Astrocyte (in vitro differentiated cells and primary cell): ENCODE measurements at places on chromosomes 16 and 17. TPM values are rescaled to one million over a fixed set of nuclear protein-coding genes. Genes with fewer than 3 reads are reported as not detected.

Gene SMIM36
- not detected in 2 replicates for total RNA-seq

Gene CA7
- not detected in 2 replicates for total RNA-seq

Gene PRAC2
- not detected in 2 replicates for total RNA-seq

DNA sequence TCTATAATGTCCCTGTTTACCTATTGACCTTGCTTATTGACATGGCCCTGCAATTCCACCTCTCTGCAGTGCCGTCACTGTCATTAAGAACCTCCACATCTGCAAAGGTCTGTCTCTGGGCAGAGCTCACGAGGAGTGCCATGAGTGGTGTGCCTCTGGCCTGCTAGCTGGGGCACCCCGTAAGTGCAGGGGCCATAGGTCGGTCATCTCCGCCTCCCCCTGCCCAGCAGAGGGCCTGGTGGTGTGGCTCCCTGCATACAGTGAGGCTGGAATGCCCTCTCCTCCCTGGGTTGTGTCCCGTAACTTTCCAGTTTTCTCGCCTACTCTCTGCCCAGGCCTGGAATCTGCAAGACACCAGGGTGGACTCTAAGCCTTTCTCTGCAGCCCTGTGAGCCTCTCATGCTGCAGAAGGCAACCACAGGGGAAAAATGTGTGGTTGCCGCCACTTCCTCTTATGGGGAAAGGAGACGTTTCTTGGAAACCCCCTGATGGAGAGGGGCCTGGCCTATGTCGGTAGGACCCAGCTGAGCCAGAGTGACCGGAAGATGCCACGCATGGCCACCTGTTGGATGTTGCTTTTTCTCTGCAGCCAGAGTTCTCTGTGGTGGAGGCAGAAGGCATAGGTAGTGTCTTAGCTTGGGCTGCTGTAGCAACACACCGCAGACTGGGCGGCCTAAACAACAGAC, 2.7 kb upstream of the SNX20 start:
- H3K36me3 ChIP-seq, result no peaks in the 10 kb centered on the region
- no peak for DNase-seq
- H3K27ac ChIP-seq, result no peak overlapping the region
- H3K4me1 ChIP-seq, result no peaks in the 10 kb centered on the region

GRCh38 chr16:72612256-72612655, 435.7 kb downstream of the ZFHX3 start:
- H3K4me1 ChIP-seq, result no peaks in the 10 kb centered on the region
- H3K36me3 ChIP-seq, result no peaks in the 10 kb centered on the region
- DNase-seq, result no peak
- H3K27me3 ChIP-seq, result no peaks in the 10 kb centered on the region
- H3K27ac ChIP-seq, result no peak overlapping the region

DNA sequence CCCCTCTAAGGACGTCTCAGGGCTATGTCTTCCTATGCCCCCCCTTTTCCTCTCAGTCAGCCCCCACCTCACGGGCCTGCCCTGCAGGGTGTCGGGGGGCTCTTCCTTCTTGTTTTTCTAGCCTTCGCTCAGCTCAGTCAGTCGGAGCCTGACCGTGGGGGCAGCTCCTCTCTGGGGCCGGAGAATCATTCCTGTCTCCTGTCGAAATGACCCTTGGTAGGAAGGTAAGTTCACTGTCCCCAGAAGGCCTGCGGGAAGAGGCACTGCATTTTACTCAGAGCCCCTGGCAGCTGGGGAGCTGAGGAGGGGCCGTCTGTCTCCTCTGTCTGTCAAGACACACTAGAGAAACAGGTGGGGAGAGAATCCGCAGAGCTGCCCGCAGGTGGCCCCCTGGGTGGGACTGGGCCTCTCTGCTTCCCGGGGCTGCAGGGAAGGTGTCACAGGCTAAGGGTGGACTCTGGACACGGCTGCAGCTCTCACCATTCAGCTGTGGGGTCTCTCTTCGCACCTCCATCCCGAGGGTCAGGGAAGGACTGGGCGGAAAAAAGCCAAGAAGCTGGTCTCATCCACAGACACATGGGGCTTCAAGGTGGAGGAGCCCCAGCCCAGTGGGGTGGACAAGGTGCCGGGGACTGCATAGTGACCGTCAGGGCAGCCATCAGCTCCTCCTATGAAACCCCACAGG, 112.8 kb upstream of the TNRC6C start:
- H3K4me1 ChIP-seq, result peaks cover 25% of the 10 kb centered on the region
- H3K27me3 ChIP-seq, result no peaks in the 10 kb centered on the region
- no peak overlapping the region for H3K27ac ChIP-seq
- no peak for DNase-seq
- no peaks in the 10 kb centered on the region for H3K36me3 ChIP-seq
- H3K4me3 ChIP-seq, result no peak overlapping the region

DNA sequence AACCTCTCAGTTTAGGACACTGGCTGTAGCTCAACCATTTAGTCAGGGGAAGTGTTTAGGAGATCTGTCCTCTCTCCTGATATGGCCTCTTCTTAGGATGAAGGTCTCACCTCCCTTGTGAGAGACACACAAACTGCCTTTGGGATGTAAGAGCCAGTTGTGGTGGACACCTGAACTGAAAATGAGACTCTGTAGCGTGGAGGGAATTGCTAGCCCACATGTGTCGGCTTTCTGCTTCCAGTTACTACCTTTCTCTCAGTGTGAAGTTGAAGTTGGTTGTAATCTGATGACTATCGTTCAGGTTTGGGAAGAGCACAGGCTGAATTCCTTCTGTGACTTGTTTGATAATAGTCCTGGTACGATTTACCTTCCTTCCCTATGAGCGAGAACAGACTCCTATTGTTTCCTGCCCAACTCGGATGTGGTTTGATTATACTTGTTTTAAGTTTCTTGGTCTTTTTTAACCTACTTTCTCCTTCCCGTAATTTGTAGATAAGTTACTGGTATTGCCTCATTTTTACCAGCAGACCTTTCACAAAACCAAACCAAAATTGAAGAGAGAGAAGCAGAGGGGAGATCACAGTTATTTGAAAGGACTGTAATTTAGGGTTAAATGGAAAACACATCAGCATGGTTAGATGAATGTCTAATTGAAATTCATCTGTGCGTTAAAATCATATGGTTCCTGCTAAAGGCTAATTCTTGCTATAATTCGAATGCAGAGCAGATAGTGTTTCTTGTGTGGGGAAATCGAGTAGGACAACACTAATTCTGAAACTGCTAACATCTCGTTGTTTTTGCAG, 43.2 kb downstream of the CLEC16A start:
- no peaks in the 10 kb centered on the region for H3K27me3 ChIP-seq
- DNase-seq, result peak; percentile 55
- H3K4me1 ChIP-seq, result peaks cover 22% of the 10 kb centered on the region
- H3K4me3 ChIP-seq, result no peak overlapping the region
- H3K27ac ChIP-seq, result no peak overlapping the region
- H3K36me3 ChIP-seq, result peaks cover 4% of the 10 kb centered on the region

GRCh38 chr17:39757931-39758873, 20.5 kb downstream of the GRB7 start:
- peak; percentile 86 for DNase-seq
- H3K4me3 ChIP-seq, result no peak overlapping the region
- no peaks in the 10 kb centered on the region for H3K27me3 ChIP-seq
- H3K36me3 ChIP-seq, result no peaks in the 10 kb centered on the region
- peaks cover 24% of the 10 kb centered on the region for H3K4me1 ChIP-seq

- H3K4me3 ChIP-seq, result peak overlapping the region; percentile 52
- no peaks in the 10 kb centered on the region for H3K36me3 ChIP-seq
- no peak for DNase-seq
- H3K4me1 ChIP-seq, result peaks cover 28% of the 10 kb centered on the region
Measured at GRCh38 chr17:82098939-82099763, 1.1 kb upstream of the FASN start.

DNA sequence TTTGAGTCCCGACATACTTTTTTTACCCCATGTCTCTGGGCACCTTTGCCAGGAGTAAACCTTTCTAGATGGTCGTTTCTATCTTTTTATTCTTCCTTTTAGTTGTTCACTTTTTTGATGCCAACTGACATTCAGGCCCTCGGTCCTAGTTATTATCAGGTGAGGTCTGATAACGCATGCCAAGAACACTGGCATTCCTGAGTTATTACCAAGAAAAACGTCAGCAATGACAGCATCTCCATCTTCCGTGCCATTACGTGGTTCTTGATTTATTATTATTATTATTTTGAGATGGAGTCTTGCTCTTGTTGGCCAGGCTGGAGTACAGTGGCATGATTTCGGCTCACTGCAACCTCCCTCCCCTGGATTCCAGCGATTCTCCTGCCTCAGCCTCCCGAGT, 21.4 kb downstream of the HASPIN start:
- no peaks in the 10 kb centered on the region for H3K36me3 ChIP-seq
- H3K27ac ChIP-seq, result no peak overlapping the region
- no peak for DNase-seq
- H3K4me1 ChIP-seq, result no peaks in the 10 kb centered on the region

DNA sequence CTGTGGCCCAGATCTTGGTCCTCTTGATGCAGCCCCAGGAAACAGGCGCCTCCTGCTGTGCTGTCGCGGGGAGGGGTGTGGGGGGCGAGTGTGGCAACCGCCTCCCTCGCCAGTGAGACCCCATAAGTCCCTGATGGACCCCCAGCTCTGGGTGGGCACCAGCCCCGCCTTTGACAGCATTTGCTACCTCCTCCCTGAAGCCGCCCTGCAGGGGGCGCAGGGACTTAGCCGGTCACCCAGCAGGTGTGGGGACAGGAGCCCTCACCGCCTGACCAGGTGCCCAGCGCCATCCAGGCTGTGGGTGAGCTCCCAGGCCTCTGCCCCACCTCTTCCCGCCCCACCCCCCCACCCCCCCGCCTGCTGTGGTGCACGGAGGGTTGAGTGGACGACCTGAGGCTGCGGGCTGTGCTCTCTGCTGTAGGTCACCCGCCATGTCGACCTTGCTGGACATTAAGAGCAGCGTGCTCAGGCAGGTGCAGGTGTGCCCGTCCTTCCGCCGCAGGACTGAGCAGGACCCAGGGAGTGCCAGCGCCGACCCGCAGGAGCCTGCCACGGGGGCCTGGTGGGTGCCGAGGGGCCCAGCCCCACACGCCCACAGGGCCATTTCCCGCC, 4.8 kb downstream of the BAIAP3 start:
- H3K27ac ChIP-seq, result no peak overlapping the region
- H3K27me3 ChIP-seq, result peaks cover 30% of the 10 kb centered on the region
- no peak for DNase-seq
- no peaks in the 10 kb centered on the region for H3K4me1 ChIP-seq
- no peaks in the 10 kb centered on the region for H3K36me3 ChIP-seq
- no peak overlapping the region for H3K4me3 ChIP-seq

DNA sequence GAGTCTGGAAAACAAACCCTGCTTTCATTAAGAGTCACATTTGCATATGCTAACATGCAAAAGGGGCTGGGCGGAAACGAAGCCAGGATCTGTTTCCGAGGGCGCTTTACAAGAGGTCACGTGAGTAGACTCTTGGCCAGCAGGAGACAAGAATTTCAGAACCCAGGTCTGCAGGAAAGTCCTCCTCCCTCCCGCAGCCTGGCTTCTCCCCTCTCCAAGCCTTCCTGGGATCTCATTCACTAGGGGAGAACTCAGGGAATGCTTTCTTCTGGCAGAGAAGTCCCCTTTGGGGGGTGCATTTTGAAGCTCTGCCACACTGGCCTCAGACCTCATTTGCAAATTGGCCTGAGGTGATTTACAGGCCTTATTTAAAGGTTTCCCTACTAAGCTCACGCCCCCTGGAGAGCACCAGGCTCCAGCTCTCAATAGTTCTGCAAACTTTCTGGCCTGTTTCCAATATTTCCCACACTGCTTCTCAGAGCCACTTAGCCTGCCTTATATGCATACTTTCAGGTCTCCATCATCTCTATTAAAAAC, 57.2 kb upstream of the CACNG5 start:
- DNase-seq, result peak; percentile 60
- H3K4me1 ChIP-seq, result peaks cover 8% of the 10 kb centered on the region
- H3K27ac ChIP-seq, result peak overlapping the region; percentile 20

- no peak overlapping the region for H3K27ac ChIP-seq
- H3K4me1 ChIP-seq, result no peaks in the 10 kb centered on the region
- H3K36me3 ChIP-seq, result no peaks in the 10 kb centered on the region
- DNase-seq, result no peak
- H3K4me3 ChIP-seq, result no peak overlapping the region
Measured at GRCh38 chr16:30040221-30040620, 9.2 kb upstream of the TLCD3B start.

DNA sequence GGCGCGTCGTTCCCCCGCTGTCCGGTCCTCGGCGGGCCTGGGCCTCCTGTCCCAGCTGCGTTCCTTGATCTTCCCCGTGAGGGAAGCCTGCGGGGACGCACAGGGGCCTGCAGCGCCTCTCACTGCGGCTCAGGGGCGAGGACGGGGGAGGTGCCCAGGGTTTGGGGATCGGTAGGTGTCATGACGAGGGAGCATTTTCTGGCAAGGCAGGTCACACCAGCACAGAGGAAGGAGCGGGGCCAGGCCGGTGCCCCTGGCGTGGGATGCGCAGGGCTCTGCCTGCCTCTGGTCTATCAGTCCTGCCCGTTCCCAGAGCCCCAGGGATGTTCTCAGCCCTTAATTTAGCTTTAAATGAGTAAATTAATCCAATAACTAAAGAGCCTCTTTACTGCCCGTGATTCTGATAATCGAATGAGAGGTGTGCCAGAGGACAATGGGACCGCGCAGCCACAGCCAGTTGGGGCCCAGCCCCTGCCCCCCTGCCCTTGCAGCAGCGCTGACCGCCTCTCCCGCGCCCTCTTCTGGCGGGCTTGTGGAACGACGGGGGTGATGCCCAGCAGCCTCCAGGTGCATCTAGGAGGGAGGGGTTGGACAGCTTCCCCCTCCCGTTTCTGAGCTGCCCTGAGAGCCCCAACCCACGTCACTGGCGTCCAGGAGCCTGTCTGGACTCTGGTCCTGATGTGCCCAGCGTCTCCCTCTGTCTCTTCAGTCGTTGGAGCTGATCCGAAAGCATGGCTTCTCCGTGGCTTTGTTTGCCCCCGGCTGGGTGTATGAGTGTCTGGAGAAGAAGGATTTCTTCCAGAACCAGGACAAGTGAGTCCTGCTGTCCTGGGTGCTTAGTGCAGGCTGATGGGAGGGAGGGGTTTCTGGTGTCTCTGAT, 7.9 kb downstream of the ENGASE start:
- no peaks in the 10 kb centered on the region for H3K27me3 ChIP-seq
- no peaks in the 10 kb centered on the region for H3K36me3 ChIP-seq

DNA sequence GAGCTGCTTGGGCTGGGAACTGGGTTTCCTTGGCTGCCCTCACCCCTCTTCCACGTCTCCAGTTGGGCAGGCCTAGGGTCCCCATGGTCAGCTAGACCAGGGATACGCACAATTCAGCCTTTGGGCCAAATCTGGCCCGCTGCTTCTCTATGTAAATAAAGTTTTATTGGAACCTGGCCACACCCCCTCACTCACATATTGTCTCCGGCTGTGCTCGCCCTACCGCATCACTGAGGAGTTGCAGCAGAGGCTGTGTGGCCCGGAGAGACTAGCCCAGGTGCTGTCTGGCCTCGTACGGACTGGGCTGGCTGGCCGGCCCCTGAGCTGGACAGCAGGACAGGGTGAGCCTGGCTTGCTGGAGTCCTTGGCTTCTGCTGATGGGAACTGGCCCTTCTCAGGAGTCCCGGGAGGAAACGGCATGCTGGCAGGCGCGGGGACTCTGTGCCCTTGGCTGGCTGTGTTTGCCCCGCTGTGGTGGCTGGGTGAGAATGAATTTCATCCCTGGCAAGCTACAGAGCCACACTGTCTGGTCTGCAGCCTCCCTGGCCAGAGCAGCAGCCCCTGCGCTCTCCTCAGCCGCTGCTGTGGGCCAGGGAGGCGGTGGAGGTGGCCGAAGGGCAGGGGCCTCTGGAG, 82.0 kb downstream of the ENGASE start:
- H3K4me1 ChIP-seq, result no peaks in the 10 kb centered on the region
- H3K36me3 ChIP-seq, result no peaks in the 10 kb centered on the region
